Osteoblast (primary cell): ENCODE measurements at places on chromosomes 13 and 19.

GRCh38 chr19:58170860-58171259 is 12.0 kb upstream of the ZNF274 start:
- peak; percentile 58 for DNase-seq

GRCh38 chr13:61253105-61253877 is 162.4 kb downstream of the PCDH20 start:
- no peak for DNase-seq

GRCh38 chr13:50375792-50376191 is 360.5 kb downstream of the KCNRG start:
- peak; percentile 30 for DNase-seq

GRCh38 chr19:30419568-30420180 is 47.5 kb downstream of the ZNF536 start:
- DNase-seq, result no peak

GRCh38 chr19:43595605-43595998 is 332 bp downstream of the IRGQ start:
- no peak for DNase-seq

DNA sequence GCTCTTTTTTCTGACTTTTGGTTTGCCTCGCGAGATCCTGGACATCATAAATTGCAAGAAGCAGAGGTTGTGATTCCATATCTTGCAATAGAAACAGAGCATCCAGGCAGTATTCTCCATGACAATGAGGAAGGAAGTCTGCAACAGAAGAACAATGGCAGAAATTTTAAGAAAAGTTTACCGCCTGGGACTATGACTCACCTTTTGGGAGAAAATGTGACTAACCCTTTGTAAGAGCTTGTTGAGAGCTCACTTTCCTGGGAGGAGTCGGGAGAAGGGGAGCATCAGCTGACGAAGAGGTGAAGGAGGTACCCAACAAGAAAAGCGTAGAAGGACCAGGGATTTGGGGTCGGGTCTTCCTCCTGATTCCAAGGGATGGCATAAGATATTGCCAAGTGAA is 34.3 kb upstream of the TNFSF11 start:
- DNase-seq, result no peak

GRCh38 chr13:49694446-49694845 is 3.2 kb upstream of the EBPL start:
- no peak for DNase-seq

DNA sequence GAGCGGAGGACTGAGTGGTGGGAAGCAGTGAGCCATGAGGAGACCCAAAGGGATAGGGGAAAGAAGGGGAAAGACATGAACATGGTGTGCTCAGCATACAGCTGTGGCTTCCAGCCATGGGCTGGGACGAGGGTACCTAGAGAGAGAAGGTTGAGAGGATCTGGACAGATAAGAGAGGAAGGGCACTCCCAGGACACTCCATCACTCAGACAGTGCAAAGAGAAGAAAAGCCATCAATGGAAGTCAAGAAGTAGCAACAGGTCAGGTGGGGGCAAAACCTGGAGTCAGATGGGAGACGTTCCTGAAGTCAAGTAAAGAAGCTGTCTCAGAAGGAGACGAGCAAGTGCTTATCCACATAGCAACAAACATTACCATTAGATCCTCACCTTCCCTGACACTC is 40.2 kb upstream of the UBAC2 start:
- no peak for DNase-seq

- DNase-seq, result peak; percentile 66
Measured at GRCh38 chr19:30074096-30074495, 132.1 kb downstream of the URI1 start.

DNA sequence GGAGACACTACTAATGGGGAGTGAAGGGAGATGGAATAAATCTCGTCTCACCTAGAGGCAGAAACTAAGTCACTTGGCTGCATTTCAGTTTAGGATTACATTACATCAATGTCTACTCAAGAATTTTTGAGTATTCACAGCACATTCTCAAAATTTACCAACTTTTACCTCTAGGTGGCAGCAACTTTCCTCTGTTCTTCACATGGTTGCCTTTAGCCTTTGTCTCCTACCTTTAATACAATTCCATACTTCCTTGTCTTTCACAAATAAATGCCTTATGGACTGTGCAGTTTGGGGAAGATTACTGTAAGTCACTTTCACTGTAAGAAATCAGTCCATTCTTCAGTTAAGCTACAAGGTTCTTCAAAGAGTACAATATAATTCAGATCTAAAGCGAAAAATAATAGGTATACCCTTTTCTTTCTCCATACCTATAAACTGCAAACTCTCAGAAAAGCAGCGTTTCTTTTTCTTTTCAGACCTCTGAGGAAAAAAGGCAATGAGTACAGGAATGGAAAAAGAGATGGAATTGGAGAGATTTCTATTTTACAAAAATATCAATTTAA is 379.4 kb downstream of the KLF12 start:
- peak; percentile 19 for DNase-seq

DNA sequence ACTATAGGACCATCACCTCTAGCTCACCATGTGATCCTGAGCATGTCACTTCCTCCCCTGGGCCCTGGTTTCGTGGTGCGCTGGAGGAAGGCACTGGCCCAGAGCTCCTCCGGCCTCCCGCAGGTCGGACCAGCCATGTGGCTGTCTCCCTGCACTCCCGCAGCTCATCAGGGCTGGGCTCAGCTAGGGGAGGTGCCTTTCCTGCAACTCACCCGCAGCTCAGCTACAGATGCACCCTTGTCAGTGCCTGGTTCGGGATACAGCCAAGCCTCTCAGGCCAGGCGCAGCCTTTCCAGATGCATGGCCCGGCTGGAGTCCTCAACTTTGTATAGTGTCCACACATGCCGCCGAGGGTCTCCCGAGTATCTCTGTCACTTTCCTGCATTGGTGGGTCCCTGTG is 138.2 kb upstream of the VSTM2B start:
- DNase-seq, result no peak

DNA sequence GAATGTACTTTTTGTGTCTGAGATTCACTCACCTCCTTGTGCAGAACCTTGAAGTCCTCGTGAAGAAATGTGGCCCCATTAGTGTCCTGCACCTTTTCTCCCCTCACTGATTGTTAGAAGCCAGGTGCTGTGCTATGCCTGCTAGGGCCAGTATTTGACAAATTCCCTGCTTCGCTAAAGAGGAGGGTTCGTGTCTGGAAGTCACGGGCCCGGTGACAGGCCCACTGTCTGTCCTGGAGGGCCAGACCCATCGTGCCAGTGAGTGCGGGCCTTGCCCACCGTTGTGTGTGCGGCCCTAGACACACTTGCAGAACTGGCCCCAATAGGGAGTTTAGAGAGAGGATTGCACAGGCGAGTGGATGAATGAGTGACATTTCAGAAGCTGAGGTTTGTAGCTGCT is 36.8 kb upstream of the GAS6 start:
- no peak for DNase-seq

- DNase-seq, result no peak
Measured at GRCh38 chr13:56317841-56318240, 822.9 kb upstream of the PRR20A start.

DNA sequence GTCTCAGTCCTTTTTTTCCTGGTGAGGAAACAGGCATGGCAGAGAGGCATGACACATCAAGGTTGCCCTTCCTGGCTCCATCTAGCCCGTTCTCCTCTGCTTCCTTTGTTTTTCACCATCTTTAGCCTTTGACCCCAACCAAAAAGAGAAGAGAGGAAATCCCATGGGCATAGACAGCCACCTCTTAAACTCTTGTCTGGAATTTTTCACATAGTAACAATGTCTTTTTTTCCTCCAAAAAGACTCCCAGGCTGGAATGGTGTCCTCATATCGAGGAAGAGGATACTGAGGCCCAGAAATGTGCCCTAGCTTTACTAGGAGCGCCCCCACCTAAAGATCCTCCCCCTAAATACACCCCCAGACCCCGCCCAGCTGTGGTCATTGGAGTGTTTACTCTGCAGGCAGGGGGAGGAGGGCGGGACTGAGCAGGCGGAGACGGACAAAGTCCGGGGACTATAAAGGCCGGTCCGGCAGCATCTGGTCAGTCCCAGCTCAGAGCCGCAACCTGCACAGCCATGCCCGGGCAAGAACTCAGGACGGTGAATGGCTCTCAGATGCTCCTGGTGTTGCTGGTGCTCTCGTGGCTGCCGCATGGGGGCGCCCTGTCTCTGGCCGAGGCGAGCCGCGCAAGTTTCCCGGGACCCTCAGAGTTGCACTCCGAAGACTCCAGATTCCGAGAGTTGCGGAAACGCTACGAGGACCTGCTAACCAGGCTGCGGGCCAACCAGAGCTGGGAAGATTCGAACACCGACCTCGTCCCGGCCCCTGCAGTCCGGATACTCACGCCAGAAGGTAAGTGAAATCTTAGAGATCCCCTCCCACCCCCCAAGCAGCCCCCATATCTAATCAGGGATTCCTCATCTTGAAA is at the start of gene GDF15:
Gene GDF15, plus strand, starts transcription at position 484 of the 868 bp plus-strand sequence. Its CDS starts 32 bp downstream, at position 516.
- DNase-seq, result peak; percentile 94

GRCh38 chr13:30463787-30464495 is 1.8 kb downstream of the HMGB1 start:
- DNase-seq, result no peak

GRCh38 chr19:5220866-5221265 is 119.7 kb downstream of the PTPRS start:
- peak; percentile 1 for DNase-seq

DNA sequence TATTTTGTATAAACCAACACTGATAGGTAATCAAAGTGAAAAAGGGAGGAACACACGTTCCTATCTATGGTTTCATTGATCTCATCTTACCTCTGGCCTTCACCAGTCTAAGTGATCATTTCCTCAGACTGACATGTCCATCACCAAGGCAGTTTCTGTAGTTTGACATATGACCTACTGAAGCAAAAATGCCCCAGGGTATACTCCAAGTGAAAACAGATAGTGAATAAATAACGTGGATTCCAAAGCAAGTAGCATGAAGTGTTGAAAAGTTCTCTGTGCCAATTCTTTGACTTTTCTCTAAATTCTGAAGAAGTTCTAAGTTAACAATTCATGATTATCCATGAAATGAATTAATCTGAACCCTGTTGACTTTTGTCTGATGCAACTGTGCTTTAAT is 334.2 kb upstream of the SGCG start:
- no peak for DNase-seq

- DNase-seq, result peak; percentile 49
Measured at GRCh38 chr13:94706843-94707399, 5.4 kb downstream of the SOX21 start.

DNA sequence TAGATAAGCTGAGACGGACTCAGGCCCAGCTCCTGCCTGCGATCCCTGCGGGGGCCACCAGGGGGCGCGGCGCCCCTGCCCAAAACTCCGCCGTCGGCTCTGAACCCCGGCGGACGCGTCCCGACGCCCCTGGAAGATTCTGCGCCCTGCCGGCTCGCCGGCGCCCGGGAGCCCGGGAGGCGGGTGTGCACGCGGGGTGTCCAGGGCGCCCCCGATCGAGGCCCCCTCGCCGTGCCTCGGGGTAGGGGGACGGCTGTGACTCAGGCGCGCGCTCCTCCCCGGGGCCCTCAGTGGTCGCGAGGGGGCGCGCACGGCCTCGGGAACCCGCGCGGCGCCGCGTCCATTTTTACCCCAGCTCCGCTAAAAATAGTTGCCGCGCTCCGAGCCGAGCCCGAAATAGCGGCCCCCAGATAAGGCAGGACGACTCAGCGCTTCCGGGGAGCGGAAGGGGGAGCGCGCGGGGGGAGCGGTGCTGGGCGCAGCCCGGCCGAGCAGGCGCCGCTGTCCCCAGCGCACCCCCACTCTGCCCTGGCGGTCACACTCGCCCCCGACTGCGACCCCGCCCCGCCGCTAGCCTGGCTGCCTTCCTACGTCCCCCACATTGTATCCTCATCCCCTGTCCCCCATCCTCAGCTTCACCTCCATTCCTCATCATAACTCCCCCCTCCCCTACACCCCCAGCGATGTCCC is 16.0 kb upstream of the ERCC1 start:
- peak; percentile 99 for DNase-seq

DNA sequence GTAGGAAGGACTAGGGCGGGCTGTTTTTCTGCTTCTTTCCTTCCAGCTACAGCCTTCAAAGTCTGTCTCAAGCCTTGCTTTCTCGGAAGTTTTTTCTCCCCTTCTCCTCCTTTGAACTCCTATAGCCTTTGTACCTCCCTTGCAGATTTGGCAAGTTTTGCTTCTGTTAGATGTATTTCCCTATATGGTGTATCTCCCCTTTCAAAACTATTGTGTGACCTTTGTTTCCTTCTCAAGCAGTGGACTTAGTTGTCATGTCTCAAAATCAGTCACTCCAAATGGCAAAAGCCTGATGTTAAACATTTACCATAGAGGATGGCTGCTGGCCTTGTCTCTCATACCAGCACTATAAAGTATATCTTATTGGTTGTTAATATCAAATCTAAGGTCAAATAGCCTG is 152.7 kb downstream of the FLT1 start:
- no peak for DNase-seq

- no peak for DNase-seq
Measured at GRCh38 chr19:40251991-40252390, 25.5 kb upstream of the CCNP start.

GRCh38 chr13:107157271-107157670 is 589.3 kb upstream of the ARGLU1 start:
- DNase-seq, result no peak

- no peak for DNase-seq
Measured at GRCh38 chr13:20727856-20728255, 24.4 kb downstream of the IL17D start.

DNA sequence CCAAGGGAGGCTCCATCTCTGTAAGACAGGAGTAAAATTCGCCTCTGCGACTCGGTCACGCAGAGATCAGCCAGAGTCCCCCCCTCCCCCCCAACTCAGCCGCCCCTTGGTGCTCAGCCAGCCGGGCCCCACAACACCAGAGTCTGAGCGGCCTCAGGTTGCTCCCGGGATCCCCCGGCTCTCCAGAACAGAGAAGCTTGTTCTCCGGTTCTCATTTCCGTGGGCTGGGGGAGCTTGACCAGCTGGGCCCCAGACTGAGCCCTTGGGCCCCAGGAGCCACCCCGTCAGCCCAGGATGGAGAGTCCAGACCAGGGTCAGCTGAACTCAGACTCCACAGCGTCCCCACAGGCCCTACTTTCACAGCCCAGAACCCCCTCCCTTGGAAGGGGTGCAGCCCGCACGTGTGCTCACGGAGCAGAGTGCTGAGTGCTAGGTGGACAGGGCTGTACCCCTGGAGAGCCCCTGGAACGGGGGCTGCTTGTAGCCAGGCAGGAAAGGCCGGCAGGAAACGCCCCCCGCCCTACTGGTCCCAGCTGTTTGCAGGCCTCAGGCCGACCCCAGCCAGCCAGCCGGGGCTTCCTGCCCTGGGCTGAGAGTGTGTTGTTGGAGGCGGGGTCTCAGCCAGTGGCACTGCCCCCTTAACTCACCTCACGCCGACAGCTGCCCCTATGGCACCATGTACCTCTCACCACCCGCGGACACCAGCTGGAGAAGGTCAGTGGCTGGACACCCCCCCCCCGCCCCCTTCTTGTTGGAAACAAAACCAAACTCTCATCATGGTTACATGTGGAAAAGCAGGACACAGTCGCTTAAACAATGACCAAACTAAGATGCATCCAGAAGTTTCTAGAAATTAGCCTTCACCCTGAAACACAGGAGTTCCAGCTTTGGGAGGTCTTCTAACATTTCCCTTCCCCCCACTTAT is 44.4 kb downstream of the COMP start:
- peak; percentile 62 for DNase-seq

DNA sequence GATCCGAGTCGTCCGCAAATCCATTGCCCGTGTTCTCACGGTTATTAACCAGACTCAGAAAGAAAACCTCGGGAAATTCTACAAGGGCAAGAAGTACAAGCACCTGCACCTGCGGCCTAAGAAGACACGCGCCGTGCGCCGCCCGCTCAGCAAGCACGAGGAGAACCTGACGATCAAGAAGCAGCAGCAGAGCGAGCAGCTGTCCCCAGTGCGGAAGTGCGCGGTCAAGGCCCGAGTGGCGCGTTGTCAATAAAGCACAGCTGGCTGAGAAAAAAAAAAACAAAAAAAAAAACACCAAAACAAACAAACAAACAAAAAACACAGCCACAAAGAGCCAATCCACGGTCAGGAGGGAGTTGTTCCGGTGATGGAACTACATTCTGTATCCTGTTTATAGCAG is 4.7 kb upstream of the GNA15 start:
- DNase-seq, result no peak
